ENCODE measurements at places on chromosomes 12 and 14.

- peak; percentile 72 for DNase-seq
These were observed 25.7 kb downstream of the RAB21 start for GRCh38 chr12:71780237-71780822.

- peak; percentile 51 for DNase-seq
These were observed 30.4 kb downstream of the DLGAP5 start for GRCh38 chr14:55160989-55161388.

GRCh38 chr14:36424478-36425102 lies 95.4 kb downstream of the NKX2-1 start:
- DNase-seq = no peak

- no peak for DNase-seq
These were observed 8.3 kb downstream of the FICD start for GRCh38 chr12:108523365-108523764.

DNA sequence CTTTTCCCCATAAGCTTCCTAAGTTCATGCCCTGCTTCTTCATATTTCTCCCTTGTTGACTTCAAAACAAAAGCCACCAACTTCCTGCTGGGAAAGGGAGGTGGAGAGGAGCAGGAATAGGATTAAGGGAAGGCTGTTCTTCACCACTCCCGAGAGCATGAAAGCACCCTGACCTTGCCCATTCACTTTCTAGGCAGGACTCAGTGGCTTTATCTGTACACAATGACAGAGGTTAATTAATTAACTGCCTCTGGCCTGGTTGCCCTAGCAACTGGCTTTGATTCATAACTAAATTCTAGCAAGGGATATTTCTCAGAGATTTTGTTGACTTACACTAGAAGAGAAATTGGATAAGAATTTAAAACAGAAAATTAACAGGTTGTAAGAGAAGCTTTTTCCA lies 396.8 kb downstream of the RPS29 start:
- DNase-seq = no peak
